ENCODE measurements at places on chromosomes 13 and 19.

DNA sequence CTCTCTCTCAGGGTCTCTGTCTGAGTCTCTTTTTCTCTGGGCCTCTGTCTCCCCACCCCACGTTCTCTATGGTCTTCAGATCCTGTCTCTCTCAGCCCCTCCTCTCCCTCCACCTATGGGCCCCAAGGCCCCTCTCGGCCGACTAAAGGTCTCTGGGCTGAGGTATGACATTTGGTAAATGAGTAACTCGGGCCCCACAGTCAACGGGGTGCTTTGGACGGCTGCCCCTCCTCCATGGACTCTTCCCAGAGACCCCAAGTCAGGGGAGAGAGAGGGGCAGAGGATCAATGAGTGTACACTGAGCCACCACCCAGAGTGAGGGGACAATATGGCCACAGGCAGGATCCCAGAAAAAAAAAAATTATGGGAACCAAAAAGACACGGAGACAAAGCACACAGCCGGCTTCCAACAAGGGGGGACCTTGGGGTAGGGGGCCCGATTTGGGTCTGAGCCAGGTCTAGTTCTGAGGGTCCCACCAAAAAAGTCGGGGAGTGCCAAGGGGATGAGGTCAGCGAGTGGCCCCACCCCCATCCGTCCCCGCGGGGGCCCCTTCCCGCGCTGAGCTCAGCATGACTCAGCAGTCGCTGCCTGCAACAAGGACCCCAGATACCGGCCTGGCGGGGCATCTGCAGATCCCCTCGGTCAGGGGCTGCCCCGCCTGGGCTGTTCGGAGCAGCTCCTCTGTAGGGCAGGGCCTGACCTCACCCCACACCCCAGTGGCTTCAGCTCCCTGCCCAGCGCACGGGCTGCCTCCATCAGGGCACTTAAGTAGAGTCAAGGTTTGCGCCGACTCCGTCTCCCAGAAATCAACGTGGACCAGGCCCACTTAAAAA, 1.5 kb upstream of the FTL start:
- DNase-seq = no peak

- DNase-seq = no peak
Measured at GRCh38 chr13:67023130-67023876, 206.8 kb downstream of the PCDH9 start.

DNA sequence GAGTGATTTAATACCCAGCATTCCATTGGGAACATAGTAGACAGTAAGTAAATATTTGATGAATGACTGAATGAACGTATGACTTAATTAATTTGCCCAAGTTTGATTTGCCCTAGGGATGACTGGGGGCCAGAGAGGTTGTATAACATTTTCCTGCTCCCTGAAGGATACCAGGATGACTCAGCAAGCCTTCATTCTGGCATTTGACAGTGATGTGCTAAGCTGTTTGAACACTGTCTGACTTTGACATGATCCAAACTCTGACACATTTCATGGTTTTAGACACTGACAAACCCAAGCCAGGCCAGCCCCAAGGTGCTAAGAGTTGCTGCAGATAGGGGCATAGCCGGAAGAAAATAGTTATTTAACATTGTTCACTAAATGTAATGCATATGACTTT, 53.4 kb upstream of the KLF12 start:
- DNase-seq = no peak

DNA sequence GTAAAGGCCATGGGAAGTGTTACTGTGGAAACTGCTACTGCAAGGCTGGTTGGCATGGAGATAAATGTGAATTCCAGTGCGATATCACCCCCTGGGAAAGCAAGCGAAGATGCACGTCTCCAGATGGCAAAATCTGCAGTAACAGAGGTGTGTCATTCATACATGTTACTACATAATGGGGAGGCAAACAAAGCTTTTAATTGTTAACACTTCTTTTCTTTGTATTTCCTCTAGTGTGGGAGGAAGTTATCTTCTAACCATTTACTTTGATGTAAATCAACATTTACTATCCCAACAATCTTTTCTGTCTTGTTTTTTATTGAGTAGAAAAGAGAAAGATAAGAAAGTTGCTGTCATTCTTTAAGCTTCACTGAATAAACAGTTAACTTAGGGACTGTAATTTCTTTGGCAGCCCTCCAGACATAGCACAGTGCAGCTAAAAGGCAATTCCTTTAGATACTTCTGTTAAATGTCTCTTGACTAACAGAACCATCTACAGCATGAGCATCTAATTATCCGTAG, 126.9 kb downstream of the ITGBL1 start:
- DNase-seq = no peak

- DNase-seq = no peak
Measured at GRCh38 chr13:21047087-21047486, 14.3 kb downstream of the LATS2 start.

GRCh38 chr13:100300243-100300642, 211.3 kb downstream of the PCCA start:
- DNase-seq = no peak

GRCh38 chr13:41064493-41064892, 3.2 kb downstream of the WBP4 start:
- no peak for DNase-seq

- no peak for DNase-seq
Measured at GRCh38 chr13:103948426-103948825, 882.2 kb upstream of the SLC10A2 start.

GRCh38 chr19:1089891-1090290, 5.3 kb downstream of the POLR2E start:
- DNase-seq = no peak

GRCh38 chr13:111176421-111176820, 61.3 kb downstream of the ARHGEF7 start:
- no peak for DNase-seq

DNA sequence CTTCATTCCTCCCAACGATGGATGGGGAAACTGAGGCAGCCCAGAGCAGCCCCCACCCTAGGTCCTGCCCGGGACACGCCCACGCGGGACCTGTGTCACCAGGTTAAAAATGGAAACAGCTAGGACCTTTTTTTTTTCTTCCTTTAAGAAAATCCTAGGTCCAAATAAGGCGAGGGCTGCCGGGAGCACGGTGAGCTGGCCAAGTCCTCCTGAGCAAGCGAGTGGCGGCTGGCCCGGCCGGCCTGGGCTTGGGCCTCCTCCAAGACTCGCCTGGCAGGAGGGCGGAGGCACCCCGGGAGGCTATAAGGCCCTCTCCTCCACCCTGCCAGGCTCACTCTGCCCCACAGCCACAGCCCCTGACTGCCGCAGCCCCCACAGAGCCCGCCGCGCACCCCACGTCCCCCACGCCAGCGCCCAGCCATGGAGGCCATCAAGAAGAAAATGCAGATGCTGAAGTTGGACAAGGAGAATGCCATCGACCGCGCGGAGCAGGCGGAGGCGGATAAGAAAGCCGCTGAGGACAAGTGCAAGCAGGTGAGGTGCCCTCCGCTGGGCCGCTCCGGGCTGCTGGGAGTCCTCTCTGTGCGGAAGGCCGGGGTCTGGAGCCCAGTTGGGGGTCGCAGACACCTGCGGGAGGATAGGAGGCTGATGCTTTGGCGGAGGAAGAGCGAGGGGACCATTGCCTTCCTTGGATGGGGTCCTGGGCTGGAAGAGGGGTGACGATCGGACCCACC, 8.9 kb upstream of the TPM4 start:
- no peak for DNase-seq

- DNase-seq = no peak
Measured at GRCh38 chr13:66139701-66140100, 1090.4 kb downstream of the PCDH9 start.

- peak; percentile 90 for DNase-seq
Measured at GRCh38 chr19:58439576-58440554, at the start of gene ZNF132. Gene ZNF132, minus strand, starts transcription at chr19:58440153. Its CDS starts 332 bp downstream, at chr19:58439821.

DNA sequence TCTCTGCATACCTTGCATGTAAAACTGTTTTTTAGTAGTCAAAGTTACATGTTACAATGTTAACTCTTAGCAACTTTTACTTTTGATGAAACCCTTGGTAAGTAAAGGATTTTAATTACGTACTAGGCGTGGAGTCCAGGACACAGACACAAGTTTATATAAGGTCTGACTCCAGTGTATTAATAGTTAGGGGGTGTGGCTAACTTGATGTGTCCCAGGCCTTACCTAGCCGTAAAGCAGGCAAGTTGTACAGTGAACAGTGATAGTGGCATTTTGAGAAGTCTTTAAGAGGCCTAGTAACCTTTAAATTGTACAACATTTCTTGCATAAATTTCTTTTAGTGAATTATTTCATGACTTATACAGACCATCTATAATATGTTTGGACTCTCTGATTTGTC, 5.9 kb downstream of the ZNF714 start:
- no peak for DNase-seq

DNA sequence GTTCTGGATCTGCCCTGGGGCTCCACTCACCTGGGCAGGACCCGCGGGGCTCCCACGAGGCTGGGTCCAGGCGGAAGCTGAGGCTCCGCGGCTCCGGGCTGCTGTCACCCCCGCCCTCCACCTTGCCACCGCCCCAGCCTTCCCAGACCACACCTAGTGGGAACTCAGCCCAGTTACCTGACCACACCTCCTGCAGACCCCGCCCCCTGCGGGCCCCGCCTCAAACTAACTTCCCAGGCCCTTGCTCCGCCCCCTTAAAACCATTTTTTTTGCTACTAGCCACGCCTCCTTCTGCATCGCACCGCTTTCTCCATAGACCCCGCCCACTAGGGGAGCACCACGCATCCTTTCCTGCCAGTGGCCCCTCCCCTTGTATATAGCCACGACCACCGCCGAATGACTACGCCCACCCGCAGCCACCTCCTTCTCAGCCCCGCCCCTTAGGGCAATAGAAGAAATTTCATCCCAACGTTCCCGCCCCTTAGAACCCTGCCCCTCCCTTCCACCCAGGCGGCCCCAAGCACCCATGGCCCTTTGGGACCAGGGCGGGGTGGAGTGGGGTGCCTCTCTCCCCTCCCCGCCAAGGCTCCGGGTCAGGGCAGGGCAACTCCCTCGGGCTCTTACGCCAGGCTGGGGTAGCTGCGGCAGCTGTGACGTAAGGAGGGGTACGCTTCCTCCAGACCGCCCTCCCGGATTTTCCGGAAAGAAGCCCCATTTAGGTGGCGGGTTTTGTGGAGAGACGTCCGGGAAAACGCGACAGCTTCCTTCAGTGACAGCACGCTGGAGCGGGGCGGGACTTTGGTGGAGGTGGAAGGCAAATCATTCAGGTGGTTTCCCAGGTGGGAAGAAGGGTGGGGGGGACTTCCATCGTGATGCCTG, at the start of gene SH2D3A:
Gene SH2D3A, minus strand, starts transcription at position 79 of the 879 bp plus-strand sequence. CDS start 3,687 bp downstream, outside the sequence.
- peak; percentile 89 for DNase-seq

- DNase-seq = no peak
Measured at GRCh38 chr13:48009284-48009683, 8.2 kb upstream of the SUCLA2 start.

- no peak for DNase-seq
Measured at GRCh38 chr13:71663431-71663830, 203.6 kb downstream of the DACH1 start.

DNA sequence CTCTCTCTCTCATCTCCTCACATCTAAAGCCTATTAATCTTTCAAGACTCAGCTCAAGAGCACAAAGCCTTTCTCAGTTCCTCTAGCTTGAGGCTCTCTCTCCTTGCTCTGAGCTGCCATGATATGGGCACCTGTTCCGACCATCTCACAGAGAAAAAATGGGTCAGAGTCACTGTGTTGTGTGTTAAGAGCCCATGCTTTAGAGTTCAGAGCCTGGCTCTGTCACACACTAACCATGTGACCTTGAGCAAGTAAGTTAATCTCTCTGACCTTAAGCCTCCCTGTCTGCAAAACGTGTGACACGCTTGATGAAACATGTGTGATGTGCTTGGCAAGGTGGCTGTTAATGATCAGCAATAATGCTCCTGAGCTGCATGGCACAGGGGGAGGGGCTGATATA, 245.2 kb downstream of the DLEU7 start:
- no peak for DNase-seq

DNA sequence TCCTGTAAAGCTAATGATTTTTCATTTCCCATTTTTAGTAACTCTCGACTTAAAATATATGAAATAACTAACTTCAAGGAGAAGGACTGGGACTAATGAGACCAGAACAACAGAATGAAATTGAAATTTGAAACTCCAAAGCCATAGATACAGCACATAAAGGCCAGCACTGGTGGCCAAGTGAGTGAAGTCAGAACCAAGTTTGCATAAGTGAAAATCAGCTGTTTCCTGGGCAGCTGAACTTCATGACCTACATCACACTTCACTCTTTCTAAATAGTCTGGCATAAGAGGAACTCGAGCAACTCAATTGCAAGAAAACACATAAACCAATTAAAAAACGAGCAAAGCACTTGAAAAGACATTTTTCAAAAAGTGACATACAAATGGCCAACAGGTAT, 84.5 kb downstream of the DCLK1 start:
- no peak for DNase-seq

- no peak for DNase-seq
Measured at GRCh38 chr13:35858665-35859064, 272.5 kb downstream of the DCLK1 start.

DNA sequence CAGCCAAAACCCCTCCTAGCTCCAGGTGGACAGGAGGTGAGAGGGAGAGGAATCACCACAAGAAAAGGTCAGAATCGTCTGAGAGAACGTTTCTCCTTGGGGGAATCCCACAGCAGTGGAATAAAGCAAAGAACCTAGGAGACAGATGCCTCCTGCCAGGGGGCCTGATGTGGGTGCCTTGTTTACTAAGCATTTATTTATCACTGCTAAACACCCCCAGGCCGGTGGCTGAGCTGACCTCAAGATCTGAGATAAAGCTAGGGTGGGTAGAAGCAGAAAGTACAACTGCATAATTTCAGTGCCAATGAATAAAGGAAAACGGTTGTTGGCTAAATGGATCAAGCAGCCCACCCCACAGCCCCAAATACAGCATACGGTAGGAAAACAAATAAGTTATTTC, 33.9 kb upstream of the ATP11A start:
- DNase-seq = no peak

GRCh38 chr13:77350811-77351210, 23.9 kb upstream of the MYCBP2 start:
- DNase-seq = no peak

GRCh38 chr13:26300140-26300539, 46.2 kb downstream of the CDK8 start:
- peak; percentile 4 for DNase-seq

DNA sequence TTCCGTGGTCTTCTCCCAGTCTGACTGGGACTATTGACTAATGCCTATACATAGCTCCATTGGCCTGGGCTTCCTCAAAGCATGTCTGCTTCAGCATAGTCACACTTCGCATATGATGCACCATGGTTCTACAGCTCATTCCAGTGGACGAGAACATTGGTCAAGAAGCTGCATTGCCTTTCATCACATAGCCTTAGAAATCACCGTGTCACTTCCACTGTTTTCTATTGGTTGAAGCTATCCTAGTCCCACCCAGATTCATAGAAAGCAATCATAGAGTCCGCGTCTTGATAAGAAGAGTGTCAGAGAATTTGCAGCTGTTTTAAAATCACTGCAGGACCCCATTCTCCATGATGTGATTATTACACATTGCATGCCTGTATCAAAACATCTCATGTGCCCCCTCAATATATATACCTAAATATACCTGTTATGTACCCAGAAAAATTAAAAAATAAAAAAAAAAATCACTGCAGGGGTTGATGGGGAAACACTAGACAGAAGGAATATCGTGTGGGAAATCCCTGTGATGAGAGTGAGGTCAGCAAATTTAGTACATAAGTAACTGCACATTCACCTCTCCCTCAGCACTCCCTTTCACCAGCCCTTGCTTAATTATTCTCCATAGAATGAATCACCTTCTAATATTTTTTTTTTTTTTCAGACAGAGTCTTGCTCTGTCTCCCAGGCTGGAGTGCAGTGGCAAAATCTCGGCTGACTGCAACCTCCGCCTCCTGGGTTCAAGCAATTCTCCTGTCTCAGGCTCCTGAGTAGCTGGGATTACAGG, 2.2 kb upstream of the ARHGAP33 start:
- DNase-seq = no peak

- no peak for DNase-seq
Measured at GRCh38 chr19:18432275-18433014, 5.5 kb downstream of the ISYNA1 start.
